ENCODE measurements at places on chromosomes 11 and 22.

GRCh38 chr11:78567209-78567608 is 7.5 kb downstream of the NARS2 start:
- DNase-seq = peak; percentile 74

- no peak for DNase-seq
Measured at GRCh38 chr11:21489416-21490115, 703.3 kb upstream of the ANO5 start.

DNA sequence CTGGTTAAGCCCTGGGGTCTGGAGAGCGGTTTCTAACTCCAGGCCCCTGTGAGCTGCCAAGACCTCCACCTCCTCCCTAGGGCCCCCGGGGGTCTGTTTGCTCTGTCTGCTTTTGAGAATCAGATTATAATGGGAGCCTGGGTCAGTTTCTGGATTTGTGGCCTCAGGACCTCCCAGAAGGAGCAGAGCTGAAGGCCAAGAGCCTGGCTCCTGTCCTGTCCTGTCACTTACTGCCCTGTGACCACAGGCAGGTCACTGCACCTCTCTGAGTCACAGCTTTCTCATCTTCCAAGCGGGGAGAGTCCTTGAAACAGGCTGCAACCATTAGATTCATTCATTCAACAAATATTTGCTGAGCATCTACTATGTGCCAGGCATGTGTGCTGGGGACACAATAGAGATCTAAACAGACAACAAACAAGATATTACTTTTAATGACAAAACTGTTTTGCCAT is 87.3 kb upstream of the FGF3 start:
- DNase-seq = no peak

DNA sequence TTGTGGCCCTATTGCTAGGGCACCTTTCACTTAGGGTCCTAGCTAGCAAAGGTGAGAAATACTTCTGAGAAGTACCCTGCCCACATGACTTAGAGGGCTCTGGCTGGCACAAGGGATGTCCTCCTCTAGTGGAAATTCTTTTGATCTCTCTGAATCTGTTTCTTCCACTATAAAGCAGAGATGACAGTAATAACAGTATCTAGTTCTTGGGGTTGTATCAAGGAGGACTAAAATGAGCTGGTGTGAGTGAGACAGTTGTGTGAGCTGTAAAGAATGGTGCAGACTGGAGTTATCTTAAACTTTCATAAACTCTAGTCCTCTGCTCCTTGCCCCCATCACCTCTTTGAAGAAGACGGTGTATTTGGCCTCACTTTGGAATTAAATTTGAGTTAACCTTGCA is 157.8 kb upstream of the PLET1 start:
- no peak for DNase-seq

DNA sequence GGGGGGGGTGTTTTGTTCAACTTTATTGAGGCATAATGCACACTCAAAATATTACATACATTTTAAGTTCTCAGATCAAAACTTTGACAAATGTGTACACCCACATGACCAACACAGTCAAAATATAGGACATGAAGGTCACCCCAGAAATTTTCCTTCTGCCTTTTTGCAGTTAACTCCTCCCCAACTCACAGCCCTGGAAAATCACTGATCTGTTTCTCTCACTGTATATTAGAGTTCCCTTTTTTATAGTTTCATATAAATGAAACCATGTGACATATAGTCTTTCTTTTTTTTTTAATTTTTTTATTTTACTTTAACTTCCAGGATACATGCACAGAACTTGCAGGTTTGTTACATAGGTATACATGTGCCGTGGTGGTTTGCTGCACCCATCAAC is 4.6 kb downstream of the TMPRSS5 start:
- no peak for DNase-seq

DNA sequence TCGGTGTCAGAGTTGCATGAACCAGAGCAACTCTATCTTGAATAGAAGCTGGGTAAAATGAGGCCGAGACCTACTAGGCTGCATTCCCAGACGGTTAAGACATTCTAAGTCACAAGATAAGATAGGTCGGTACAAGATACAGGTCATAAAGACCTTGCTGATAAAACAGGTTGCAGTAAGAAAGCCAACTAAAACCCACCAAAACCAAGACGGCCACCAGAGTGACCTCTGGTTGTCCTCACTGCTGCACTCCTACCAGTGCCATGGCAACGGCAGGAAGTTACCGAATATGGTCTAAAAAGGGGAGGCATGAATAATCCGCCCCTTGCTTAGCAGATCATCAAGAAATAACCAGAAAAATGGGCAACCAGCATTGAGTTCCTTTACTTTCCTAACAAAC is 2.4 kb upstream of the KAT5 start:
- no peak for DNase-seq

DNA sequence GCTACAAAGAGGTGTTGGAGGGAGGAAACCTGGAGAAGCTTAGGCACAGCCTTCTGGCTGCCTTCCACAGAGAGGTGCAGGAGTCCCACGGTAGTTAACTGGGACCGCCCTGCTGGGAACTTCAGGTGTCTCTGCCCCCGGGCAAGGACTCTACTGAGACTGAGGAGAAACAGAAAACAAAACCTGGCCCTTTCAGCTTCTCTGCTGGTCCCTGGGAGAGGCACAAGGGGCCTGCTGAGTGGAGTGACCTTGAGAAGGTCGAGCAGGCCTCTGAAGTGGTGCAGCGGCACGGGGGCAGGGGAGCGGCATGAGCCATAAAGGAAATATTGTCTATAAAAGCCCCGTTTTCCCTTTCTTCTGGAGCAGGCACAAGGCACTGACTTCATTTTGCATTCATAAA is 38.9 kb downstream of the NTM start:
- no peak for DNase-seq

- DNase-seq = no peak
Measured at GRCh38 chr11:33892906-33893594, 1.2 kb upstream of the LMO2 start.

All from fibroblast of upper back skin (primary cell).